ENCODE measurements at places on chromosomes 2 and 18.

DNA sequence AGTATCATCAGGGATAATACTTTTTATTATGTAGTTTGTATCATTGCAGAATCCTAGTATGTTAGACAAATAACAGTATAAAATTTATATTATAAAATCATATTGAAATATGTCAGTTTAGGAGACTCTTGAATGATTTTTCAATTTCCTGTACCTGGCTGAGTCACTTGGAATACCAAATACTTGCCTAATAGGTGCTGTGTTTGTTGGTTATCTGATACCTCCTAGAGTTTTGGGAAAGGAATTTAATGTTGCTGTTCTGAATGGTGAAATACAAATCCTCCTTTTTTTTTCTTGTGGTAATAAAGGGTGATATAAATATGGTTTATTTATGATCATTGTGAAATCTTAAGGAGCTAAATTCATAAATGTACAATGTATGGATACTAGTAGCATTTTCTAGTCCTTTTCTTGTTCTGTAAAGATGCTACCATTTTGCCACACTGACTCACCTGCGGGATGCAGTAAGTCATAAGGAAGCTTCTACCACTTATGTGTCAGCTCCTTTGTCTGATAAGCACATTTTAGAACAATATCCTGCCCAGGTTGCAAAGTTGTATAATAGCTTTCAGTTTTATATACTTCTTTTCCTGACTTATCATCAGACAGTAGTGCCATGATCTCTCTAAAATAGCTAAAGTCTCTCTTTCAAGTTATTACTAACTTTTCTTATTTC, 465.5 kb downstream of the XIRP2 start:
- DNase-seq = no peak

- DNase-seq = no peak
These were observed 12.5 kb upstream of the GPR155 start for GRCh38 chr2:174499371-174499770.

DNA sequence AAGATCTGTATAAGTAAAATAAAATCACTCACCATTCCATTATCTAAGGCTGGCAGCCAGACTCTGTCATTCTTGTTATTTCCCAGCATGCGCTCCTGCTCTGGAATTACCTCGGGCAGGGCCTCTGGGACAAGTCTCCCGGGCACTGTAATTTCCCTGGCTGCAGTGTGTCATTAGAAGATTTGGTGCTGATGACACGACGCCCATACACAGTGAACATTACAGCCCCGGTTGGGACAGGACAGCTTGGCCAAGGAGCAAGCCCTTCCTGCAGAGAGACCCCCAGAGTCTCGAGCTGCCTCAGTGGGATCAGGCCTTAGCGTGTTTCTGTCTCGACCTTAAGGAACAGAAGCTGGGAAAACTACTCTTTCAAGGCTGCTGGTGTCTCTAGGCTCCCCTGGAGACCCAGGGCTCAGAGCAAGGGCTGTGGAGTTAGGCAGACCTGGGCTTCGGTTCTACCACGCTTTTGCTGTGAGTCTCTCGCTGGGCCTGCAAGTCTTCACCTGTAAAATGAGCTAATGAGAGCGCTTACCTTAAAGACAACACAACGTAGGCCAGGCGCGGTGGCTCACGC, 39.7 kb downstream of the SMAD7 start:
- DNase-seq = no peak

DNA sequence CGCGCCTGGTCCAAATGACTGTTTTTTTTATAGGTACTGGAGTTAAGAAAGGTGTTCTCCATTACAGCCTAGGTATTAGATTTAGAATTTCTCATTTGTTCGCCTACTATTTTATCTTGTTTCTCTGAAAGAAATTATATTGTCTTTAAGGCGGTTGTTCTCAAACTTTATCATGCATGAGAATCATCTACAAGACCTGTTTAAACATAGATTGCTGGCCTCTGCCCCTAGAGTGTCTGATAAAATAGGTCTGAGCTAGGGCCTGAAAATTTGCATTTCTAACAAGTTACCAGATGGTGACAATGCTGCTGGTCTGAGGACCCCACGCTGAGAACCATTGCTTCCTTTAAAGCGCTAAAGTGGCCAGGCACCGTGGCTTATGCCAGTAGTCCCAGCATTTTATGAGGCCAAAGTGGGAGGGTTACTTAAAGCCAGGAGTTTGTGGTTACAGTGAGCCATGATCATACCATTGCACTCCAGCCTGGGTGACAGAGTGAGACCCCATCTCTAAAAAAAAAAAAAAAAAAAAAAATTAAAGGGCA, 34.0 kb upstream of the RNF138 start:
- no peak for DNase-seq

DNA sequence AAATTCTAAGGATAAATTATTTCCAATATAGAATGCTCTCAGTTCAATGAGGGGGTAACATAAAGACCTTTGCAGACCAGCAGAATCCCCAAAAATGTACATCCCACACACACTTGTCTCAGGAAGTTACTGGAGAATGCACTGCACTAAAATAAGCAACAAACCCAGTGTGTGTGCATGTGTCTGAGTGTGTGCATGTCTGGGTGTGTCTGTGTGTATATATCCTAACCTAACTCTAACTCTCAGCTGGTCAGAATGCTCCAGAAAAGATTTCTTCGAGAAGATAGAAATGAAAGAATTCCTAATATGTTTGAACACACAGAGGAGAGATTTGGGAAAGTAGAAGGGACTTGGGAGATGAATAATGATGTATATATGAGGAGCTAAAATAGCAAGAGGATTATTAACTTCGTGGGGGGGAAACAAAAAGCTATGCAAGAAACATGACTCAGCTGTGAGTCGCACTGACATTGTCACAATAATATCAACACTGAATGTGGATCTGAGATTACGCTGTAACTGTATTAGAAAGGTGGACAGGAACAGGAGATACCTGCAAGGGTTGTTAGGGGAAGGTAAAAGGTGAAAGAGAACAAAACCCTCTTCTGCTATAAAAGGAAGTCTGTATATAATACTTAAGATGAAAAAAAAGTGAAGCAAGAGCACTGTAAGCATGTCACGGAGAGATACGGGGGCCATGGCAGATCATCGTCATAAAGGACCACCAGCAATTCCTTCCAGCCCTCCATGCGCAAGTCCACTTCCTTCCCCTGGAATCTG, 11.1 kb downstream of the COLEC12 start:
- no peak for DNase-seq

- no peak for DNase-seq
These were observed 25.2 kb upstream of the FAM110C start for GRCh38 chr2:71309-72035.

- no peak for DNase-seq
These were observed 31.3 kb upstream of the TMEM131 start for GRCh38 chr2:98026927-98027522.

DNA sequence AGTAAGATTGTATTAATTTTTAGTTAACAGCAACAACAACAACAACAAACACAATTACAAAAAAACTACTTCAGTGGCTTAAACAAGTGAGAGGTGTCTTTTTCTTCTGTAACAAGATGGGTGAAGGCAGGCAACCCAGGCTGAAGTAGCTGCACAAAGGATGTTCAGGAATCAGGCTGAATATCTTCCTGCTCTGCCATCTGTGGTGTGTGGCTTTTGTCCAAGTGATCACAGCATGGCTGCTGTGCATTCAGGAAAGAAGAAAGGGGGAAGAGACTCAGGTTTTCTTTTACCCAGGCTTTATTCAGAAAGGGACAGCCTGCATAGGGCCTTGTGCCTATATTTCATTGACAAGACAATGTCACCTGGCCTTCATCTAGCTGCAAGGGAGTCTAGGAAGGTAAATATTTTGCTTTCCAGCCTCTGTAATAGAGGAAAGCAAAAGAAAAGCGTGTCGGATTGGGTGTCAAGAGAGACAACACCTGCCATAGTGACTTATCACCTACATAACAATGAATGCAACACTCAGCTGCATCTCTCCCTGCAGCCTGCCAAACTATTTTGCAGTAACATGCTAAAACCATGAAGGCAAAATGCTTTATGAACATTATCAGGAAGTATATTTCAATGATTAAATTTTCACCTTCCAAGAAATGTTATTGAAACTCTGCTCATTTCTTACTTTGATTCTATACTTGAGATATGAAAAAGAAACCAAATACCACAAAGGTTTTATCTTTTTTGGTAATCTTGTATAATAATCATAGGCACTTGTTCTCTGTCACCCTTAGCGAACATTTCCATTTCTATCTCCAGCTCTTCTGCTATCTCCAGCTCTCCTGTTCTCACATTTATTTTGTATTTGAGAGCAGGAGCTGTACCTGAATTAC, 14.6 kb downstream of the G6PC2 start:
- DNase-seq = no peak

DNA sequence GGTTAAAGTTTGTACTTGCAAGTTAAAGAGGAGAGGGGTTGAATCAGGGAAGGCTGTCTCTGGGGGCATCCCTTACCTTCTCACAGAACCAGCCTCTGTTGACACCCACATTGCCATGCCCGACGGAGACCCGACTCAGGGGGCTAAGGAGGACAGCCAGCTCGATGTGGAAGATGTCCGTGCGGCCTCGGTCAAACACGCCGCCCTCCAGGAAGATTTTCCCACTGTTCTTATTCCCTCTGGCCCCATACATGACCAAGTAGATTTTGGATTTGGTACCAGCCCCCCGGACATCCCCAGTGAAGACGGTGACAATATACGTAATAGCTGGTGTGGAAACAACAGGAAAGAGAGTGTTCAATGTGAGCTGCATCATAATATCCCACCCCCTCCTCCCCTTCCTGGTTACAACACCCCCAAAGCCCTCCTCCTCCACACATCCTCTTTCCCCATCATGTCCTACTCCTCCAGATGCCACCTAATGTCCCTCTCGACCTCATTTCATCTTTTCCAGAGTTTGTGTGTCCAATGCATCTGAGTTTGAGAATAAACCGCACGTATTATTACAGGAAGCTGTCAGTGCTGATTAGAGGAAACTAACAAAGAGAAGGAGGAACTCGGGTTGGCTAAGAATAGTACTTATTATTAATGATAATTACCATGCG, 55.7 kb downstream of the LOXHD1 start:
- DNase-seq = no peak

DNA sequence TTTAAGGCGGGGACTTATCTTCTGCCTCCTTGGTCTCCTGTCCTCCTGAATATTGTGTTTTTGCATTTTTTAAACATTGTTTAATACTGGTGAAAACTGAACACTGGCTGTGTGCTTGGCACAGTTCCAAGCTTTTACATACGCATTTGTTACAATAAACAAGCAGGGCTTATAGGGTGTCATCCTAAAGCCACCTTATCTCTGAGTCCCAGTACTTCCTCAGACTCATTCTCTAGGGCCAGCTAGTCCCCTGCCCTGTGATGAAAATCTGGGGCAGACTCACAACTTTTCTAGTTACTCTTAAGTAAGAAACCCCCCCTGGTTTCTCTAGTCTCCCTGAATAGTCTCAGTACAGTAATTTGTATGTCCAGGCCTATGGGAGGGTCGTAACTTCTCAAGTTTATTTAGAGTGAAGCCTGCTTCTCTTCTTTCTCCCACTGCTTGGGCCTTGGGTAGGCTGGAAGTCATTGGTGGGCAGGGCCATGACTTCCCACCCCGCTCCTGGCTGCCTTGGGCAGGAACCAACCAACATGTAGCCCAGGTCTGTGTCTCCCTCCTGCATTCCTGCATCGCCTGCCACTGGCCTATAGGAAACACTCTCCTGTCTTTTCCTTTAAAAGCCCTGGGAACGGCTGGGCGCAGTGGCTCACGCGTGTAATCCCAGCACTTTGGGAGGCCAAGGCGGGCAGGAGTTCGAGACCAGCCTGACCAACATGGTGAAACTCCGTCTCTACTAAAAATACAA, 7.7 kb upstream of the KCNE4 start:
- DNase-seq = no peak

- DNase-seq = no peak
These were observed 183.0 kb downstream of the PMAIP1 start for GRCh38 chr18:60082790-60083189.

- DNase-seq = no peak
These were observed 67.3 kb downstream of the CRACDL start for GRCh38 chr2:98868548-98869271.

- DNase-seq = no peak
These were observed 125.7 kb downstream of the KCTD1 start for GRCh38 chr18:26422472-26423162.

- no peak for DNase-seq
These were observed 41.6 kb downstream of the SH3RF3 start for GRCh38 chr2:109170645-109171044.

- DNase-seq = no peak
These were observed 23.9 kb downstream of the NOL10 start for GRCh38 chr2:10665833-10666232.

GRCh38 chr18:79609841-79610281, 69.7 kb upstream of the CTDP1 start:
- no peak for DNase-seq

DNA sequence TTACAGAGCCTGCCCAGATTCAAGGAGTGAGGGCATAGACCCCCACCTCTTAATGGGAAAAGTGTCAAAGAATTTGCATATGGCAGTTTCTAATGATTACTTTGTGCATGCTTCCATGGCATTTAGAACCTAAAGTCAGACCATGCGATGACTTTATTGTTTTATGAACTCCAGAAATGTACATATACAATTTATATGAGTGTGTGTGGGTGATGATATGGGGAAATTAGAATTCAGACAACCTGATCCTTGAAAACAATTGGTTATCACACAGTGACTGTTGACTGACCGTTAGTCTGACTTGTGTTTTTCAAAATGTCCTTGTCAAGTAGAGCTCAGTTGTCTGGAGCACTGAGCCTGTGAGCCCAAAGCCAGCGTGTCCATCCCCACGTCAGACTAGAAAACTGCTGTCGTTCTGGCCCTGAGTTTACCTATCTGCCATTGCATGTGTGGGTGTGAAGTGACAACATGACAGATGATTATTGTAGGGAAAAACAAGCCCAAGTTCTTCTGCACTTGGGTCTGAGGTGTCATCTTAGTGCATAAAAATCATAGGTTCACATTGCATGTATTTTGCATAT, 128.4 kb downstream of the MYO3B start:
- DNase-seq = no peak

DNA sequence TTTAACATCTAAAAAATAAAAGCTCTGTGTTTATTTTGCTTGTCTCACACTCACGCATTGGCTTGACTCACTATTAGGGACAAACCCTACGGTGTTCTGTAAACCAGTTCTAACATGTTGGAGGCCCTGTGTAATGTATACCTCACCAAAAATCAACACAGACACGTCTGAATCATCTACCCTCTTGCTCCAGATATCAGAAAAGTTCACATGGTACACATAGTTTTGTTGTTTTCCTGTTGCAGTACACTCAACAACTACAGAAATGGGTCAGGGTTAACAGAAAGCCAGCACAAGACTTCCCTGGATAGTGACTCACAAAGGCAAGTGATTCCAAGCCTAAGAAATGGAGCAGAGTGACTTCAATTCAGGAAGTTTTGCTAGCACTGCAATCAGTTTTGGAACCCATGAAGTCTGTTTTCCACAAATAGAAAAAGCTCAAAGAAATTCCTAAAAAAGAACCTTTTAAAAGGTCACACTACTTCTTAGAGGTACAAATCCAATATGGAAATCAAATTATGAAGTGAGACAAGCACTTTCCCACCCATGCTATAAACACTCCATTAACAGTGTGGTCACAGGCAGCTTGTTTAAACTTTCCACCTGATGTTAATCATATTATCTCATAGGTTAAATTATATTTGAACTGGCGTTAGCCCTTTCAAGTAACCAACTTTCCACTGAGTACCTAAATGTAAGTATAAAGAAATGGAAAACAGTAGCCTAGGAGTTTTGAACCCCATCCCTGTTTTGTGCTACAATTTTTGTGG, 87.4 kb downstream of the GAREM1 start:
- DNase-seq = no peak

Measured in stimulated activated CD4-positive, alpha-beta T cell treated with anti-CD3 and anti-CD28 coated beads, Interleukin-15, amount 100 ng/mL, for 48 hours (primary cell).